Brain microvascular endothelial cell (primary cell): ENCODE measurements at places on chromosomes 5 and 9.

- no peak for DNase-seq
Measured at GRCh38 chr5:113692891-113693457, 179.5 kb downstream of the YTHDC2 start.

GRCh38 chr9:91560301-91560700, 136.7 kb upstream of the NFIL3 start:
- DNase-seq, result peak; percentile 60

DNA sequence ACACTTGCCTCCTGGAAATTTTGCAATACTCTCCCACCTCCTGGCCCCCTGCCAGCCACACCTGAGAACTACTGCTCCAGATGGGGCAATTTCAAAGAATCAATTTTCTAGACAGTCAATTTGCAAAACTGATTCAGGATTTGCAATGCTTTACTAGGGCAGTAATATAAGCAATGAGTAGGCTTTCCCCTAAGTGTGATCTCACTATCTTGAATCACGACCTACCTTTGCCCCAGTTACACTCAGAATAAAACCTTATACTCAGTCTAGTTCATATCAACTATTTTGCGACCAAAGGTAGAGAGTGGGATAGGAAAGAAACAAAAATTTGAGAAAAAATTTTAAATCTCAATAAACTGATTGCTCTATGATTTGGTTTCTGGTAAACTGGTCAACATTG, 54.4 kb downstream of the DROSHA start:
- no peak for DNase-seq

GRCh38 chr5:124744170-124744971, 2.1 kb downstream of the ZNF608 start:
- no peak for DNase-seq

GRCh38 chr5:67291066-67291465, 94.5 kb upstream of the CD180 start:
- DNase-seq, result no peak

GRCh38 chr9:138082918-138083636, 205.5 kb downstream of the CACNA1B start:
- DNase-seq, result no peak

- DNase-seq, result no peak
Measured at GRCh38 chr9:111839987-111840386, 45.2 kb upstream of the SHOC1 start.

DNA sequence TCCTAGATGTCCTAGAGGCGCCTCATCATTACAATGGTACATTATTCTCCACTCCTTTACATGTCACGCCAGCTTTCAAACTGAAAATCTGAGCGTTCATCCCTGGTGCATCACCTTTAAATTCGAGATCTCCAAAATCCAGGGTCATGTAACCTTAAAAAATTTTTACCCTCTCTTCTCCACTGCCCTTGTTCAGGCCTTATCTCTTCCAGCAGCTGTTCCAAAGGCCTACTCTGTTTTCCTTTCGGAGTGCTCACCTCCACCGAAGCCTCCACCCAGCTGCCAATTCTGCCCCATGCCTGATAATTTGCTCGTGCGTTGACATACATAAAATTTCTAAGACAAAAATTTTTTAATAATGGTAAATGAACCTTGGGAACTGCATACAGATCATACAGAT, 950 bp upstream of the MSH3 start:
- no peak for DNase-seq

GRCh38 chr5:69033690-69034089, 60.1 kb upstream of the SLC30A5 start:
- no peak for DNase-seq

GRCh38 chr5:132483101-132483500, 7.5 kb downstream of the IRF1 start:
- DNase-seq, result no peak

GRCh38 chr9:34572092-34572491, 17.4 kb downstream of the CNTFR start:
- no peak for DNase-seq

GRCh38 chr5:63127054-63127453, 548.4 kb downstream of the LRRC70 start:
- peak; percentile 42 for DNase-seq

DNA sequence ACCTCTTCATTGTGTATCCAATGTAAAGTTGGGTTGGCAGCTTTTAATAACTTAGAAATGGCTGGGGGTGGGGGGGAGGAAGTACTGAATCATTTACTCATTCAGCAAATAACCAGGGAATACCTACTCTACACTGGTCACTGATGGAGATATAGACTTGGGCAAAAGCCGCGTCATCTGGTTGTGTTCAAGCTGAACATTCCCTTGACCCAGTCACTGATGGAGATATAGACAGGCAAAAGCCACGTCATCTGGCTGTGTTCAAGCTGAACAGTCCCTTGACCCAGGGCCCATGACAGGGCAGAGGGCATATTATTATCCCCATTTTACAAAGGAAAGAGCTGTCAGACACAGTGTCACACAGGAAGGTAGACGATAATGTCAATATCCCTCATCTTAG, 32.6 kb downstream of the FOXI1 start:
- no peak for DNase-seq

DNA sequence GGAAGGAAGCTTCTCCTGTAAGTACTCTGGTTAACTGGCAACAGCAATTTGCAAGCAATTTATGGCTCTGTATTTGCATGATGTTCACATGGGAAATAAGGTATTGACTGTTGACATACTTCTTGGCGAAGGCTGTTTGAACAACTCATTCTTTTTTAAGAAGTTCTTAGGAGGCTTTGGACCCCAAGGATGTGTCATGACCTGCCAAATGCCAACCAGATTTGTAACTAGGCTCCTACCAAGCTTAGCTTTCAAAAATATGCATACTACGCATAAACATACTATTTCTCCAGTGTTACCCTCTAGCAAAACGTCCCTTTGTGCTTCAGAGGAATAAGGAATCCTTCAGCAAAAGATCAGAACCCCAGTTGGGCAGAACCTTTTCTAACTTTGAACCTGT, 165.2 kb upstream of the MSX2 start:
- DNase-seq, result no peak

- no peak for DNase-seq
Measured at GRCh38 chr5:97657239-97657638, 474.2 kb upstream of the RIOK2 start.

GRCh38 chr5:116013936-116014335, 18.3 kb upstream of the ARL14EPL start:
- DNase-seq, result no peak

- no peak for DNase-seq
Measured at GRCh38 chr9:33823801-33824200, 6.8 kb downstream of the UBE2R2 start.

GRCh38 chr5:66796305-66797292, 200.4 kb downstream of the MAST4 start:
- peak; percentile 12 for DNase-seq

GRCh38 chr9:8917956-8918739, 1118.6 kb upstream of the DMAC1 start:
- DNase-seq, result no peak

GRCh38 chr9:804026-804425, 37.5 kb upstream of the DMRT1 start:
- no peak for DNase-seq

- peak; percentile 85 for DNase-seq
Measured at GRCh38 chr5:142600611-142601358, 85.1 kb downstream of the FGF1 start.

DNA sequence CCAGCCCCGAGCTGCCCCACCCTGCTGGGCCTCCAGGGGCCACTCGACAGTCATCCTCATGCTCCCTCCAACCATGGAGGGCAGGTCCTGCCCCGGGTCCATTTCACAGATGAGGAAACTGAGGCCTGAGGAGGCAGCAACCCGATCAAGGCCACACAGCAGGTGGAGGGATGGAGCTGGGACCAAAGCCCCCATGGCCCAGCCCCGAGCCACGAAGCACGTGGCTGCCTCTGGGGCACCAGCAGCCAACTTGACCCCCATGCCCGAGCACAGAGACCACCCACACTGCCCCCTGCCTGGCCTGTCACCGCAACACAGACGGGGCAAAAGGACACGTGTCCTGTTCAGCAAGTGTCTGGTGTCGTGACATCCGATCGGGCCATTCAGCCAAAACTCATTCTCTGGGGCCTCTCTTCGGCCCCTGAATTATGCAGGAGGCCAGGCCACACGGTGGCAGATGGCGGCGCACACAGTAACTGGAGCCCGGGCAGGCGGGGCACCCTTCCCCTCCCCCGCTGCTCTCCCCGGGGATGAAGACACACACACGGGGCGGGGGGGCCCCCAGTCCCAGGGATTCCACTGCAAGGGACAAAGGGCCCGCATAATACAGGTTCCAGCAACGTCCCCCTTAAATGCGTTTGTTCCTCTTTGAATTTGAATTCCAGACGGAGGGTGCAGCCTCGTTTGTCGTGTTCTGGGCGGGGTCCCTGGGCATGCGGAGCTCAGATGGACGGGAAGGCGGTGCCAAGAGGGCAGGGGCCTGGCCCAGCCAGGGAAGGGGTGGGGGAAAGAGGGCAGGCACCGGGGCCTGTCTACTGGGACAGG, 29.4 kb upstream of the TMEM250 start:
- DNase-seq, result no peak
